ENCODE measurements at places on chromosomes 12 and 14. TPM values are rescaled to one million over a fixed set of nuclear protein-coding genes. Genes with fewer than 3 reads are reported as not detected.

SOAT2 gene
- polyA plus RNA-seq = not detected

ATP2A2 gene
- polyA plus RNA-seq = 2.5 TPM

DNA sequence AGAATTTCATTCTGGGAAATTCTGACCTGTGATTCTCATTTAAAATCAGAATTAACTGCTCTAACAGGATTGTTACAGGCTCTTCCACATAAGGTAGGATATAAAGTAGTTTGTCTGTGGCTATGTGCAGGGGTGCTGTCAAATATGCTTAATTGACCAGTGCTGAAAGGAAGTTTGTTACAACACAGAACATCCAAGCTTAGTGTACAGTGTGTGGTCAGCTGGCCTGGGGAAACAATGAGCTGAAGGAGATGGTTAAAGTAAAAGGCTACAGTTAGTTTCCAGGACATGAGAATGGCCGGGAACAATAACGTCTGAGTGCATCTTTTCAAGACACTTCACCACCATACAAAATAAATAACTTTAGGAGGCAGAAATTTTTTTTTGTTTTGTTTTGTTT is 68.0 kb downstream of the PKP2 start:
- H3K4me1 ChIP-seq = no peaks in the 10 kb centered on the region
- H3K4me3 ChIP-seq = no peak overlapping the region
- no peak for DNase-seq
- no peaks in the 10 kb centered on the region for H3K36me3 ChIP-seq
- no peaks in the 10 kb centered on the region for H3K27me3 ChIP-seq

DNA sequence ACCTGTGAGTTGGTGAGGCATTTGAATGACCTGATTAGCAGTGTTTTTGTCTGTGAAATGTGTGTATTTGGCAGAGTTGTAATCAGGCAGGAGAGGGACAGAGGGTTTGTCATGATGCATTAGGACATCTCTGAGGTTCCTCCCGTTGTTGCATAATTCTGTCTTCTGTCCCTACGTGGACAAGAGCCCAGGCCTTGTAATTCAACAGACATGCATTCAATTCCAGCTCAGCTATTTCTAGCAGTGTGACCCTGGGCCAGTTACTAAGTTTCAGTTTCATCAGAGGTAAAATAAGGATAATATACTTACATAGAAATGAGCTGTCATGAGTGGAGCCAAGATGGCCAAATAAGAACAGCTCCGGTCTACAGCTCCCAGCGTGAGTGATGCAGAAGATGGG is 208.6 kb downstream of the SLC38A4 start:
- peaks cover 14% of the 10 kb centered on the region for H3K4me1 ChIP-seq
- DNase-seq = no peak
- H3K27me3 ChIP-seq = peaks cover 2% of the 10 kb centered on the region
- peaks cover 3% of the 10 kb centered on the region for H3K36me3 ChIP-seq
- no peak overlapping the region for H3K27ac ChIP-seq

DNA sequence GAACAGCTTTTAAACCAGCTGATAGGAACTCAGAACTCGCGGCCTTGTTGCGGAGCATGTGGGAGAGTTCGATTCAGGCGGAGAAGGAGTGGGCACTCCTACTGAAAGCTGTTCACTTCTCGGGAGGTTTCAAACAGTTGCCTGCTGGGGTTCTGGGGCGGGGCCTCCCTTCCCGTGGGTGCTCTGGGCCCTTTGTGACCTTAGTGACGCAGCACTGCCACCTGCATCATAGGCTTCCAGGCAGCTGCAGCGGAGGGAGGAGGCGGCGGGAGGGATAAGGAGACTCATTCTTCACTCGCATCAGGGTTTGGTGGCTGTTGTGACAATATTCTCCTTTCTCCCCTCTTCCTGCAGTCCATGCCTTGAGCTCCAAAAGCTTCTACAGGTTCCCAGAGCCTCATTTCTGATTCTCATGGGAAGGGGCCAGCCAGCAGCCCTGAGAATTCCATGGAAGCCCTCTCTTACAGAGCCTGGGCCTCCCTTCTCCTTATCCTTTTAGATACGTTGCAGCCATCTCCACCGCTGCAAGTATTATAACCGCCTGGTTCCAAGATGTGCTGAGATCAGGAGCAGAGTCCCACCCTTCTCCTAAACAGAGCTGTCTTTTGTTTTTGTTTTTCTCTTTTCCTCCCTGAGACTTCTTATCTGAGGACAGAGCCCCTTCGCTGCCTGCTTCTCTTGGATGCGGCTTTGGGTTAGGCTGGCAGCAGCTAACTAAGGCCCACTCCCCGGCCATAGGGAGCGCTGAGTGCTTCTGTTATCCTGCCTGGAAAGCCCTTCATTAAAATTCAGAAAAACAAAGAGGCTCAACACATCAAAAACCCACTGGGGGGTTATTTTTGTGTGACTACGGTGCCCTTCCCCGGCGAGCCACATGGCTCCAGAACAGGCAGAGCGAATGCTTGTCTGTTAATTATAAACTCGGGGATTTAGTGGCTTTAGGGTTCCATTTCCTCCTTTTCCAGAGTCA is 67.6 kb upstream of the GPATCH2L start:
- no peak overlapping the region for H3K27ac ChIP-seq
- no peaks in the 10 kb centered on the region for H3K27me3 ChIP-seq
- H3K4me1 ChIP-seq = no peaks in the 10 kb centered on the region
- peaks cover 4% of the 10 kb centered on the region for H3K36me3 ChIP-seq

- H3K4me3 ChIP-seq = no peak overlapping the region
- H3K4me1 ChIP-seq = no peaks in the 10 kb centered on the region
- H3K27ac ChIP-seq = no peak overlapping the region
- no peaks in the 10 kb centered on the region for H3K27me3 ChIP-seq
Measured at GRCh38 chr14:27528328-27528727, 930.5 kb upstream of the NOVA1 start.

- no peak for DNase-seq
- H3K27me3 ChIP-seq = no peaks in the 10 kb centered on the region
- peaks cover 3% of the 10 kb centered on the region for H3K36me3 ChIP-seq
- no peaks in the 10 kb centered on the region for H3K4me1 ChIP-seq
Measured at GRCh38 chr14:29900609-29901350, 26.9 kb downstream of the PRKD1 start.

DNA sequence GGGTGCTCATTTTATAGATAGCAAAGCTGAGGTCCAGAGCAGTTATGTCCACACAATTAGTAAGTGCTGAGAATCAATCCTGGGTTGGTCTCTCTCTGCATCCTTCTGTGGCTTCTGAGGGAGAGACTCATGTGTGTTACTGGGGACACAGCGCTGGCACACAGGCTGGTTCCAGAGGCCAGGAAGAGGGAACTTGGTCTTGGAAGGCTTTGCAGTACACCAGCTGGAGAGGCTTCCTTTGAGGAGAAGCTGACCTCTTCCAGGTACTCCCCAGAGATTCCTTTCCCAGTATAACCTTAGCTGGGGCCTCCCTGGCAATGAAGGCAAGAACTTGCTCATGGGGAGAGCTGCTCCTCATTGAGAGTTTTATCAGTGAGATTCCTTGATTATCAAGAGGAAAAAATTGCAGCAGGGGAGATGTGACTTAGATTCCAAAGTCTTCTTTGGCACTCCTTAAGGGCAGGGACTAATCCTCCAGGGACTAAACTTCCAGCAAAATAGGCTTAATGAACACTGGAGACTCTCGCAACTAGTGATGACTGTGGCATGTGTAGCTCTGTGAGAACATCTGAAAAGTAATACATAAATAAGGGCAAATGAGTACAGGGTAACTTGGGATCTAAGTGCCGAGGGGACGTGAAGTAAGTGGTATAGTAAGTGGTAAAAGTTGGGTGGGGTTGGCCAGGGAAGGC is 13.9 kb upstream of the KRT80 start:
- DNase-seq = no peak
- peaks cover 19% of the 10 kb centered on the region for H3K27me3 ChIP-seq
- no peak overlapping the region for H3K4me3 ChIP-seq
- no peaks in the 10 kb centered on the region for H3K36me3 ChIP-seq
- no peaks in the 10 kb centered on the region for H3K4me1 ChIP-seq
- no peak overlapping the region for H3K27ac ChIP-seq

- no peak overlapping the region for H3K4me3 ChIP-seq
- no peak overlapping the region for H3K27ac ChIP-seq
- peaks cover 3% of the 10 kb centered on the region for H3K27me3 ChIP-seq
- no peaks in the 10 kb centered on the region for H3K4me1 ChIP-seq
- no peaks in the 10 kb centered on the region for H3K36me3 ChIP-seq
- no peak for DNase-seq
Measured at GRCh38 chr14:102939820-102940561, 17.5 kb downstream of the AMN start.

- no peak for DNase-seq
- H3K4me1 ChIP-seq = peaks cover 25% of the 10 kb centered on the region
- H3K4me3 ChIP-seq = no peak overlapping the region
- H3K27ac ChIP-seq = no peak overlapping the region
- peaks cover 2% of the 10 kb centered on the region for H3K27me3 ChIP-seq
- H3K36me3 ChIP-seq = peaks cover 4% of the 10 kb centered on the region
Measured at GRCh38 chr12:47377414-47378221, 297.9 kb upstream of the AMIGO2 start.

GRCh38 chr14:83071888-83072501 is 1538.3 kb upstream of the SEL1L start:
- no peaks in the 10 kb centered on the region for H3K27me3 ChIP-seq
- H3K36me3 ChIP-seq = no peaks in the 10 kb centered on the region
- H3K27ac ChIP-seq = no peak overlapping the region
- no peak for DNase-seq

All from immature natural killer cell (primary cell).